ENCODE measurements at places on chromosomes 7 and 10.
A peak's percentile ranks its signal among the peaks of the same experiment; 100 is the strongest.

- DNase-seq: no peak
Measured at GRCh38 chr10:132850896-132851295, 64.9 kb upstream of the NKX6-2 start.

GRCh38 chr7:110129159-110129558 is 961.8 kb upstream of the LRRN3 start:
- no peak for DNase-seq

DNA sequence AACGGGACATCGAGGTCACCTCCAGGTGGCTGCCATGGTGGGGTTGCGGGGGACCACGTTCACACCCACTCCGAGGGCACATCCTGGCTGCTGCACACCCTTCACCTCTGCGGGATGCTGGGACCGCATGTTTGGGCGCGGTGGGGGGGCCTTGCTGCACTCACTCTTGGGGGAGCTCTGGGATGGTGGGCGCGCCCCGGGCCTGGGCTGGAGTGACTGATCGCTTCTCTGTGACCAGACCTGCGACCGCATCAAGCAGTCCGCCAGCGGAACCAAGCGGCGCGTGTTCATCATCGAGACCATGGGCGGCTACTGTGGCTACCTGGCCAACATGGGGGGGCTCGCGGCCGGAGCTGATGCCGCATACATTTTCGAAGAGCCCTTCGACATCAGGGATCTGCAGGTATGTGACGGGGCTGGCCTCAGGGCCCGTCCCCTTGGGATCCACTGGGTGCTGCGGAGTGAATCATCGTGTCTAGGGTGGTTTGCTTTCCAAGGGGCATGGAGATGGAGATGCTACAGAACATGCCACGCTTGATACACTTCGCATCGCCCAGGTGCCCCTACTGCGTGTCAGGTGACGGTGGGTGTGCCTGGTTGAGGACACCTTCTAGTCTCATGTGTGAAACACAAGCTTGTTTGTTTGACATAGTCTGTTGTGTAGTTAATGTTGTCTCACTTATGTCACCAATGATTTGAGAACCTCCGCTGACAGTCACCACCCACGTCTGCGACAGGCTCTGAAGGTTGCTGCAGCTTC is 42.8 kb downstream of the PITRM1 start:
- no peak for DNase-seq

GRCh38 chr7:114554781-114555537 is 140.3 kb downstream of the FOXP2 start:
- DNase-seq: no peak

- no peak for DNase-seq
Measured at GRCh38 chr7:74235518-74236268, 18.5 kb downstream of the RFC2 start.

- no peak for DNase-seq
Measured at GRCh38 chr7:135165862-135166261, 4.6 kb downstream of the CYREN start.

DNA sequence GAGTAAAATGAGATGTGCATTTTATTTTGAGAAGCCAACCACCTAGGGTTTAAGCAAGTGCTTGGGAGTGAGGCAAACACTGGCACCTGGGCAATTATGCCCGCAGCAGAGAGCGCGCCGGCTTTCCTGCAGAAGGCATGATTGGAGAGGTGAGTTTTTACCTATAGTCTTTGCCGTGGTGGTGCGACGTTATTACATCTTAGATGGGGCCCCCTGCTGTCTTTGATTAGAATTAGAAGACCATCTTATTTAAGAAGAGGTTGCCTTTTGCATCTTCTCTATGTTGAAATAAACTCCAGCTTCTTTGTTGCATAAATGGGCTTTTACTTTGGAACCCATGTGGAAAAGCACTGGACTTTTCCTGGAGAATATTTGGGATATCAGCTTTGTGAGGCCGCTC is 409.5 kb downstream of the GLRX3 start:
- DNase-seq: no peak

GRCh38 chr10:35612385-35613106 is 7.4 kb downstream of the GJD4 start:
- DNase-seq: no peak

DNA sequence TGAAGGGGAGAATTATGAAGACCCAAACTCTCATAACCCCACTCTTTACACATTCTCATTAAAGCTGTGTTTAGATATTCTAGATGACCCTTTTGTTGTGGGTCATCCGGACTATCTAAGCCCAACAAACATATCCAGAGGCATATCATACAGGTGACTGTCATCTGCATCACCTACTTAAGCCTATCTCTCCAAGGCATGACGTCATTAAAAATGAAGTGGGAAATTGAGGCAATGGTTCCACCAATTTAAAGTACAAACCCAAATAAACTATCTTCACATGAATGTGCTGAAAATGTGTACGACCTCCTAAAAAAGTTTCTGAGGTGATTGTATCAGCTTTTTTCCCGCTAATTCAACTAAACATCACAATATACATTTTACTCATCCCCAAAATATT is 4.5 kb upstream of the RALA start:
- no peak for DNase-seq

GRCh38 chr7:33392148-33392547 is 262.8 kb downstream of the BBS9 start:
- DNase-seq: no peak

DNA sequence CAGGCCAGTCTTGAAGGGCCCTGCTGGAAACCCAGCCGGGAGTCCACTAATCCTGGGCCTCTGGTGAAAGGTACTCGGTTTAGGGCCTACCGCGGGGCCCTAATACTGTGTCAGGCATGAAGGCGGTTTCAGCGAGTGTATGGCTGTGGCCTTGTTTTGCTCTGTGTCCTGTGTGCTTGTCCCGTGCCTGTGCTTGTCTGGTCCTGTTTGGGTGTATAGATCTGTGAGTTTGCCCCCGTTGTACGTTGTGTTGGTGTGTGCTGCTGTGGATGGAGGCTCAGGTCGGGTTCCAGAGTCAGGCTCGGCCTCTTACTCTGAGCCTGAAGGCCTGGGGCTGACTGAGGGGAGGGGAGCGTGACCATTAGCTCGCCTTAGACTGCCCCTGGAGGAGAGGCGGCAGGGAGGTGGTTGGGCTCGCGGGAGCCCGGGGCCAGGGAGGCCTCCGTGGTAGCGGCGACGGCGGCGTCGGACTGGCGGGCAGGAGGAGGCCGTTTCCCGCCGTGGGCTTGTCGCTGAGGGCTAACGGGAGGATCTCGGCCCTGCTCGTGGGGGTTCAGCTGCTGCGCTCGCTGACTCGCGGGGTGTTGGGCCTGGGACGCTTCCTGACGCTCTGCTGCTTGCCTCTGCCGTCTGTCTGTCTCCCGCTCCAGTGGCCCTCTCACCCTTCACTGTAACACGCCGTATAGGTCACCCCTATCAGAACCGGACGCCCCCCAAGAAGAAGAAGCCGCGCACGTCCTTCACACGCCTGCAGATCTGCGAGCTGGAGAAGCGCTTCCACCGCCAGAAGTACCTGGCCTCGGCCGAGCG is 2.6 kb downstream of the TLX1 start:
- no peak for DNase-seq

DNA sequence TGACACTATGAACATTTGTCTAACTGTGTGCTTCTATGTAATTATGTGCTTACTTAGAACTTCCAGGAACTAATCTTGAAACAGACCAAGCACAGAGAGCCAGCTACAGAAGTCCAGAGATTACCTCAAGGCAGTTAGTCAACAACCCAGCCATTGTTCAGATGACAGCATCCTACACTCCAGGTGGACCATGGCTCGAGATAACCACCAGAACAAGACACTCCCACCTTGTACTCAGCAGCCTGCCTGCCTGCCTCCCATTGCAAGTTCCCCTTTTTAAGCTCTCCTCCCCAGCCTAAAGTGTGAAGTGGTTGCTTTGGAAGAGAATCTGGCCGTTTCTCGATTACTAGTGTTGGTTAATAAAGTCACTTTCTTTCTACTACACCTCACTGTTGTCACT is 1080.6 kb upstream of the LRRN3 start:
- DNase-seq: no peak

GRCh38 chr10:78175444-78176015 is 141.9 kb downstream of the RPS24 start:
- no peak for DNase-seq

DNA sequence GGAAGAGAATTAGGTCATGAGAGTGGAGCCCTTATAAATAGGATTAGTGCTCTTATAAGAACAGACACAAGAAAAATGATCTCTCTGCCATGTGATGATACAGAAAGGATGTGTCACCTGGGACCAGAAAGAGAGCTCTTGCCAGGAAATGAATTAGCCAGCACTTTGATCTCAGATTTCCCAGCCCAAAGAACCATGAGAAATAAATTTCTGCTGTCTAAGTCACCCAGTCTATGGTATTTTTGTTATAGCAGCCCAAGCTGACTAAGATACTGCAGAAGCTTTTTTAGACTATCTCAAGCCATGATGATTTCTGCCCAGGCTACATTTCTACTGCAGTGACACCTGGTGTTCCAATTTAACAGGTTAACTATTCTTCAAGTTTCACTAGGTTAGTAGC is 84.8 kb downstream of the RSU1 start:
- DNase-seq: no peak

DNA sequence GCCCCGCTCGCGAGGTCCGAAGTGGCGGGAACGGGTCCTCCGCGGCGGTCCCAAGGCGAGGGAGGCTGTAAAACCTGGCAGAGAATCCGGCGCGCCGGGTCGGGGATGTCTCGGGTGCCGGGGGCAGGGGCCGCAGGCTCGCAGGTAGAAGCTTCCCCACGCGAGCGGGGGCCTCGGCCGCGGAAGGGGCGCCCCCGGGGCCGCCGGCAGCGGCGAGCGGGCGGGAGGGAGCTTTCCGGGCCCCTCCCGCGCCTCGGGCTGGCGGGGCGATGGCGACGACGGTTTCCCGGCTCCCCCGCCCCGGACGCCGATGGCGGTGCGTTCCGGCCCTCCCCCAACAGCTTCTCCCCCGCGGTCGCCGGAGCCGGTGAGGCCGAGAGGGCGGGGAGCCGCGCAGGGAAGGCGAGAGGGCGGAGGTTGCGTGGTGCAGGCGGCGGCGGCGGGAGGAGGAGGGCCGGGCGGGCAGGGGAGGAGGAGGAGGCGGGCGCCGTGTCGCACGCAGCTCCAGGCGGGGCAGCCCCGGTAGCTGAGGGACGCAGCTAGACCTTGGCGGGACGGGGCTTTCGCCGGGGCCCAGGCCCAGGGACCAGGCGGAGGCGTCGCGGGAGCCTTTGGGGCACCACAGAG is at the start of gene CUL1:
Gene CUL1 (plus strand): TSS at position 507 of the 627 bp plus-strand sequence. CDS start 31,220 bp downstream, outside the sequence.
- DNase-seq: peak; percentile 81

DNA sequence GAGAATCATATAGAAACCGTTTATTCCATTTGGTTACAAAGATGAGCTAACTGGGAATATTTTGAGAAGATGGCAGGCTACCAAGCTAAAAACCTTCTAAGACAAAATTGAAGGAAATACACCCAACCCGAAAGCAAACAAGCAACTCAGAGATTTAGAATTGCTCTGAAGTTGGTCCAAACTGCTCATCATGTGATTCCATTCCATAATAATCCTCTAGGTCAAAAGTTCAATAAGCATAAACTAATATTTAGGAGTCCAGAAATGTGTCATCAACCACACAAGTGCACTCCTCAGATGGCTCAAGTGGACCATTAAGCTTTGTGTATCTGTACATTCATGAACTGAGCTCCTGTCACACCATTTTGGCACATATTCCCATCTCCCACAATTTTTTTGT is 28.7 kb downstream of the DGKI start:
- no peak for DNase-seq

DNA sequence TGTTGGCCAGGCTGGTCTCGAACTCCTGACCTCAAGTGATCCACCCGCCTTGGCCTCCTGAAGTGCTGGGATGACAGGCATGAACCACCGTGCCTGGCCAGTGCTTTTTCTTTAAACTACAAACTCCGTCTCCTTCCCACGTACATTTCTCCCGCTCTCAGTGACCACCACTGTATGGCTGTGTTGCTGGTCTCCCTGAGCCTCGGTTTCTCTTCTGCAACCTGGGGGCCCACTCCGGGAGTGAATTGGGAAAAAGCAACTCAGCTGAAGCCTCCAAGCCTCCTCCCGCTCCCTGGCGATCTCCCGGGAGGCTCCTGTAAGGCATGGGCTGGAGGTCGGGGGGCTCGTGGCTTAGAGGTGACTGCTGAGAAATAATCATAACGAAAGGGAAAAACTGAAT is 136.3 kb downstream of the ELFN1 start:
- no peak for DNase-seq

DNA sequence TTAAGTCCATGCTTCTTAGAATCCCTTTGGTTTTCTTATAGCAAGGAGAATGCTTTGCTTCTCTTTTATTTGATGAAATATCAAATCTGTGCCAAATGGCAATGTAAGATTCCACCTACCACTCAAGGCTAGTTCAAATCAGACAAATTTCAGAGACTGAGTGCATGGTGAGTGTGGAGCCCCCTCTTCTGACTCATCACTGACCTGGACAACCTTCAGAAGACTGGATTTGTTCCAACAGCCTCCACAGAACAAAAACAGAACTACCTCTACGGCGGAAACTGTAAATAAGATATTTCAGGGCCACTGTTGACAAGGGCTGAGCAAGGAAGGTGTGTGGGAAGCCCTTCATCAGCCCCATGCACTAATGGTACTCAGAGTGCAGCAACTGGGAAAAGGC is 21.1 kb downstream of the NCAPG2 start:
- DNase-seq: no peak

- DNase-seq: no peak
Measured at GRCh38 chr10:64071218-64071617, 550.0 kb downstream of the REEP3 start.

- no peak for DNase-seq
Measured at GRCh38 chr7:94417901-94418300, 23.2 kb downstream of the COL1A2 start.

DNA sequence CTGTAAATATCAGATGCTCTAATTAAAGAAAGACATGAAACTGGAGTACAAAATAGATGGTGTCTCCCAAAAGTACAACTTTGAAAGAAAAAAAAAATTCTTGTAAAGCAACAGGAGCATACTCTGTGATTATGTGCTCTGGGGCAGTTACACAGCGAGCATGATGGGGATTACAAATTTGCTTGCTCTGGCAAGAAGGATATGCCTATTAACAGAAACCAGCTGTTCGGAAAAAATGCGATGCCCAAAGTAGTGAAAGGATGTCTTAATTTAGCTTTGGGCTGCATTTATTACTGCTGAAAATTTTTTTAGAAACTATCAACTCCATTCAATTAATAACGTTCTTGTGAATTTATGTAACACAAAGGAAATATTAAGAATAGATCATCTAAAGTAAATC is 256.9 kb upstream of the TPK1 start:
- DNase-seq: no peak

DNA sequence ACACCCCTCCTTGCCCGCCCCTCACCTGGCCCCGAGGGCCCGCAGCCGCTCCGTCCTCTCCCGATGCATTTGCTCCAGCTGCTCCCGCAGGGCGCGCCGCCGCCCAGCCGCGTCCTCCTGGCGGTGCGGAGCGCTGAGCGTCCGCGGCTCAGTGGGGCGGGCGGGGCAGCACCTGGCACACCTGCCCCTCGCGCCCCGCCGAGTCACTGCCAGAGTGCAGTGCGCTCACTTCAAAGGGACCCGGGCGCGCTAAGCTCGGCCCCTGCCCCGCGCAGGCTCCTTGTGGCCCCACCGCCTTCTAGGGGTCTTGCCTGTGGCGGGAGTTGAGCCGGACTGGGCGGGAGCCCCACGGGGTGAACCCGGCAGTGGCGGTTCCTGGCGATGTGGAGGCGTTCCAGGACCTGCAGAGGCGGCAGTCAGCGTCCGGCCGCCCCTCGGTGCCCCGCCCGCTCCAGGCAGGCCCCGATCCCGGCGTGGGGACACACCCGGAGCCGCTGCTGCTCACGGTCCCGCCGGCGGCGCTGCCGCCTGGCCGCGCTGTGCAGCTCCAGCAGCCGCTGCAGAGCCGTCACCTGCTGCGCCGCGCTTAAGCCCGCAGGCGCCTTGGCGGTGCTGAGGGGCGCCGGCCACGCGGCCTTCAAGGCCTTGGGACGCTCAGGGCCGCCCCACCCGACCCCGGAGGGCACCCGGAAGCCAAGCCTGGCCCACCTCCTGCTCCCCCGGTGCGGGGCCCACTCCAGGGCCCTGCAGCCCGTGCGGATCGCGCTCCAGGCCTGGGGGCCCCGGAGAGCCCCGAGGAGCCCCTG is 6.7 kb downstream of the ATP6V1F start:
- DNase-seq: peak; percentile 37
